ENCODE measurements at places on chromosomes 5 and 9. TPM values are rescaled to one million over a fixed set of nuclear protein-coding genes. Genes with fewer than 3 reads are reported as not detected.

SLC36A3 gene
- total RNA-seq, result not detected

DAB2 gene
- total RNA-seq, result 133 TPM

FREM1 gene
- total RNA-seq, result 0.50 TPM

LCN15 gene
- total RNA-seq, result not detected

CCNJL gene
- total RNA-seq, result 16.5 TPM

MRPL50 gene
- 17.5 TPM for total RNA-seq

Measured in Caco-2 (cell line).